ENCODE measurements at places on chromosomes 5 and 9. TPM values are rescaled to one million over a fixed set of nuclear protein-coding genes. Genes with fewer than 3 reads are reported as not detected.

- no peak for DNase-seq
Observed at GRCh38 chr9:133971121-133971951, 20.8 kb downstream of the VAV2 start.

DNA sequence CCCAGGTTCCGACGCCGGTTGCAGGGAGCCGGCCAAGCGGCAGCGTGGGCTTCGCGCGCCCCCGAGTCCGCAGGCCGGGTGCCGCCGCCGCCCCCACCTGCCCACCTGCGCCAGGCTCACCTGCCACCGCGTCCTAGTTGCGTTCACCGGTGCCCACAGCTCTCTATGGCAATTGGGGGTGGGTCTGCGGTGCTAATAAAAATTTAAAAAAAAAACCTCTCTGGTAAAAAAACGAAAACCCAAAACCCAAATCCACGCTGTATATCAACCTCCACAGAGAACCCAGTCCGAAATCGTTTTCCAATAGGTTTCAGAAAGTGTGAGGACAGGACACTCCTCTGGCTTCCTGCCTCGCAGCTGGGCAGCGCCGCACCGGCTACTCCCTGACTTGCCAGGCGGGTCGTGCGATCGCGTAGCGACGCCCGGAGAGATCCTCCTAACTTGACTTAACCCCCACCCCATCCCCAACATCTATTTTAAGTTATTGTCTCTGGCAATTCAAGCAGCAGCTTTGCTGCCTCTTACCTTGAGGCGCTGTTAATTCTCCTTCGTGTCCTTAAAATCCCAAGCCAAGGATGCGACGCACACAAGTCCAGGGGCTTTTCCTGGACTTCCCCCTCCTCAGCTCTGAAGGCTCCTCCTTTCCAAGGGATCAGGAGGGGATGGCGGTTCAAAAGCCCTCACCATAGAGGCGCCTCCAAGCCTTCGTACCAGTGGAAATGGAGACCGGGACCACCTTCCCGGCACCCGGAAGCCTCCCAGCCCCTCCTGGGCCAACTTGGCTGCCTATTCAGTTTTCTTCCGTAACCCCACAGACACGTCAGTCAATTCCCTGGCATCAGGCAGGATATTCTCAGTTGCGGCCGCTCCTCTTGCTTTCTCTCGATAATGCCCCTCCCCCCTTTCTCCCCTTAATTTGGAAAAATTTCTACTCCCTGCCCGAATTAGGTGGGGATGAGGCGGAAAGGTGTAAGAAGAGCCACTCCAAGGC lies 1639.4 kb upstream of the C9orf72 start:
- no peak for DNase-seq

INSL4 gene
- not detected for total RNA-seq

- DNase-seq = peak; percentile 18
Observed at GRCh38 chr5:64147849-64148441, 17.7 kb upstream of the RNF180 start.

PRDM9 gene
- not detected for total RNA-seq
